ENCODE measurements at places on chromosomes 6 and 20.

GRCh38 chr6:33935439-33936080, 131.8 kb upstream of the MLN start:
- no peak for DNase-seq

GRCh38 chr6:90435207-90435899, 138.7 kb upstream of the BACH2 start:
- no peak for DNase-seq

DNA sequence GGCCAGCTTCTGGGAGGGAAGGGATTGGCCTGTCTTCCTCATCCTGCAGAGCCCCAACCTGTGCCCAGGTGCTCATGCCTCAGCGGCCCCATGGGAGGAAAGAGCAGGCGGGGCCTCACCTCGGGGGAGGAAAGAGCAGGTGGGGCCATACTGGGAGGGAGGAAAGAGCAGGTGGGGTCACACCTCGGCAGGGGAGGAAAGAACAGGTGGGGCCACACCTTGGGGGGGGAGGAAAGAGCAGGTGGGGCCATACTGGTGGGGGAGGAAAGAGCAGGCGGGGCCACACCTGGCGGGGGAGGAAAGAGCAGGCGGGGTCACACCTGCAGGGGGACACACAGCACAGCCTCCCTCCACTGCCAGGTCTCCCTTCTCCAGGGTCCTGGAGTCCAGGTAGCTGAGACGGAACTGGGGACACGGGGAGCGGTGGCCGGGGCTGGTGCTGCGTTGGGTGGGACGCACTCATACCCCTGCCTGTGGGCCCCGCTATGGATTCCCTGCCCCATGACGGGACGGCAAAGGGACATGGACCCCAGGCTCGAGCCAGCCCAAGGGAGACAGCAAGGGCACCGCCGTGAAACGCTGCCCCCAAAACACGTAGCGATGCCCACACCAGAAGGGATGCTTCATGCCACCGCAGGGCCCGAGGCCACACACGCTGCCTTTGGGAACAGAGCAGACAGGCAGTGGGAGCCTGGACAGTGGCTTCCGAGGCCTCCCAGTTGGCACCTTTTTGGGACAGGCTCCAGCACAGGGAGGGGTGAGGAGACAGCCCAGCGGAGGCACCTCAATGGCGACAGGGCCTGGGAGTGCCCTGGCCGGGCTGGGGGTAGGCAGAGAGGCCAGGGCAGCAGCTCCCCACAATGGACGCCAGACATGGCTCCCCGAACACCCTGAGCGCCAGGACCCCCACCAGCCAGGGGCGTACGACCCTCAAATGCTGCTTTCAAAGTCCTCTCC, 43.3 kb upstream of the CHRNA4 start:
- DNase-seq, result no peak

DNA sequence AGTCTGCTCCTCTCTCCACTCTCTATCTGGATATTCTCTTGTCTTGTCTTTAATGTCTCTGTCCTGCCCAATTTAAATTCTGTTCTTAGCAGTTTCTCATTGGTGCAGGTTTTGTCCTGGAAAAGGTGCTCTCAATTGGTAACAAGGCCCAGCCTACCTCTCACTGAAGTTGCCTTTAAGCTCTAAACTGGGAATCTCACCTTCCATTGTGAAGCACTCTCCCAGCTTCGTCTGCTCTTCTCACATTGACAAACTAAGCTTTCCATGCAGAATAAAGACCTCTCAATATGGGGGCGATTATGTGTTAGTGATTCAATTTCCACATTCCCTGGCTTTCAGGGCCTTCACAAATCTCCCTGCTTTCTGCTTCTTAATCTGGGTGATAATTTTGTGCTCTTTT, 1712.2 kb downstream of the GRIK2 start:
- DNase-seq, result no peak

DNA sequence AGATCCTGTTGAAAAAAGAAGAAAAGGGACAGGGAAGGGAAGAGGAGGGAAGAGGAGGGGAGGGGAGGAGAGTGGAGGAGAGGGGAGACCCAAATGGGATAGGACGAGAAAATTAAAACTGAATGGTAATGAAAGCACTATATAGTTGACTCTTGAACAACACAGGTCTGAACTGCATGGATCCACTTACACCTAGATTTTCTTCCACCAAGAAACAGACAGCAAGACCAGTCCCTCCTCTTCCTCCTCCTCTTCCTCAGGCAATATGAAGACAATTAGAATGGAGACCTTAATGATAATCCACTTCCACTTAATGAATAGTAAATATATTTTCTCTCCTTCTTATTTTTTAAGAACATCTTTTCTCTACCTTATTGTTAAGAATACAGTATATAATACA, 113.5 kb downstream of the EPB41L2 start:
- DNase-seq, result no peak

DNA sequence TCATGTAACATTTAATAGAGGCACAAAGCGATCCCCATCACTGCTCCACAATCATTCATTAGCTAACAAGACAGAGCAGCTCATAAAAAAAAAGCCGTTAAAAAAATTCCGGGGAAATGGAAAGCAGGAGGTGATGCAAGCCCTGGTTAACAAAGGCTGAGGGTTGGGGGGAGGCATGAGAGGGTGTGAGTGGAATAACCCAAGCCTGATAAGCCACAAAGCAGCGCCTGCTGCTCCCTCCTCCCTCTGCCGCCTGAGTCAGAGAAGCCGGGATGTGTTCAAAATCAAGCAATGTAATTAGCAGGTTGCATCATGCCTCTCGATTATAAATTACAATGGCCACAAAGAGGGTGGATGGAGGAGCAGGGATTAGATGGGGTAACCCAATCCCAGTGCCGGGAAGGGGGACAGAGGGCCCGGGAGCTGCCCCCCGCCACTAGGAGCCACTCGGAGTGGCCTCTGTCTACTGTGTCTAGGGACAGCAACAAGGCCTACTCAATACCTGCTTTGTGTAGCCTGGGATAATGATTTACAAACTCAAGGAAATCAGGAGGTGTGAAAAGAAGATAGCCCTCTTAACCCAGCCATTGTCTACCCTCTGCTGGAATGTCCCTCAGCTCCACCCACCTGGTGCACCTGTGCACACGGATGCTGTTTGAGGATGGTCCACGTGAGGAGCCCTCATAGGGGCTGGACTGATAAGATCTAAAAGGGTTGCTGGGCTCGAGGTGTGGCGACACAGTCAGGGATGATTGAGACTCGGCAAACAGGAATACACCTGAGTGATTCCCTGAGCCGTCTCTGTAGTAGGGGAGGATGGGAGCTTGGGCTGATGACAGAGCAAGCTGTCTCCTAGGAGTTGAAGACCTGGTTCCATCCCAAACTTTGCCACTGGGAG, 156.9 kb downstream of the VEGFA start:
- no peak for DNase-seq

DNA sequence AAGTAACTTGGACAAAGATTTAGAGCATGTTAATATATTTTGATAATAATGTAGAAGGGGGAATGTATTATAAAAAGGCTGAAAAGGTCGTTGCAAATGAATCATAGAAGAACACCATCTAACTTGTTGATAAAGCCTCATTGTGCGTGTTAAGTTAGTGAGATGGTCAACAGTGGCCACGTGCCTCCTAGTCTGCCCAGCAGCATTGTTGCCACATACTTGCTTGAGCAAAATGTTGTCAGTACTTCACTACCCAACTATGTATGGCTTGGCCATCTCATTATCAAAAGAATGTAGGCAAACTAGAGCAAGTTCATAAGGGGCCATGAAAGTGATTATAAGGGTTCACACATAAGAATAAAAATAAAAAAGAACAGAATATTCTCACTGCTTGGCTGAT, 84.6 kb downstream of the PHACTR1 start:
- DNase-seq, result no peak
